B cell (primary cell): ENCODE measurements at places on chromosomes 12 and 14. TPM values are rescaled to one million over a fixed set of nuclear protein-coding genes. Genes with fewer than 3 reads are reported as not detected.

Gene BIN2
- 100 and 101 TPM in 2 replicates for polyA plus RNA-seq

GRCh38 chr12:14803830-14804160 is 325 bp downstream of the C12orf60 start:
- H3K27me3 ChIP-seq: no peaks in the 10 kb centered on the region
- peaks cover 16% of the 10 kb centered on the region for H3K36me3 ChIP-seq
- no peak for DNase-seq
- H3K4me3 ChIP-seq: peak overlapping the region; percentile 89
- H3K27ac ChIP-seq: peak overlapping the region; percentile 98
- peaks cover 13% of the 10 kb centered on the region for H3K4me1 ChIP-seq

DNA sequence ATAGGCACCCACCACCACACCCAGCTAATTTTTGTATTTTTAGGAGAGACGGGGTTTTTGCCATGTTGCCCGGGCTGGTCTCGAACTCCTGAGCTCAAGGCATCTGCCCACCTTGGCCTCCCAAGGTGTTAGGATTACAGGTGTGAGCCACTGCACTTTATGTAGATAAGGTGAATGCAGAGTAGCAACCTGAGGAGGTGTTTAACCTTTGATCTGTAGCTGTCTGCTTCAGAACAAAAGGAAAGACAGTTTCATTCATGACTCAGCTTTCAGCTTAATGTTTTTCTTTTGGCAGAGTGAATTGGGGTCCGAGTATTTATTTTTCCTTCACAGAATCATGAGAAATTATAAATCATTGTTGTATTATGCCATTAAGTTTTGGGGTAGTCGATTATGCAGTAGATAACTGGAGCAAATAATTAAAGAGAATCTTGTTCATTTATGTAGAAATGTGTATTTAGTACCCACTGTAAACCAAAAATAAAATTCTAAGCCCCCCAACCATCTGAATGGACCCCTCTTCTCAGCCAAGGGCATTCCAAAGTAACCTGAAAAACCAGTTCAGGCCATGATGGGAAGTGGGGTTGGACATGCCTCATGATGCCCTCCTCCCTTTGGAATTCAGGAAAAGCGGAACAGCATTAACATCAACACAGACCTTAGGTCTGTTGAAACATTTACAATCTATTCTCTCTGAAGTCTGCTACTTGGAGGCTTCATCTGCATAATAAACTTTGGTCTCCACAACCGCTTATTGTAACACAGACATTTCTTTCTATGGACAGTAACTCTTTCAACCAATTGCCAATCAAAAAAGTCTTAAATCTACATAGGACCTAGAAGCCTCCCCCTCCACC is 10.7 kb upstream of the STX2 start:
- H3K36me3 ChIP-seq: no peaks in the 10 kb centered on the region
- H3K27me3 ChIP-seq: no peaks in the 10 kb centered on the region
- H3K27ac ChIP-seq: no peak overlapping the region
- no peaks in the 10 kb centered on the region for H3K4me1 ChIP-seq
- H3K4me3 ChIP-seq: no peak overlapping the region

- H3K27ac ChIP-seq: no peak overlapping the region
- no peak overlapping the region for H3K4me3 ChIP-seq
- H3K27me3 ChIP-seq: no peaks in the 10 kb centered on the region
- peaks cover 41% of the 10 kb centered on the region for H3K36me3 ChIP-seq
- no peak for DNase-seq
- H3K4me1 ChIP-seq: no peaks in the 10 kb centered on the region
Measured at GRCh38 chr14:39302124-39302810, 68.6 kb downstream of the MIA2 start.

Gene GLT1D1
- polyA plus RNA-seq: 0.20 and 0.49 TPM in 2 replicates

DNA sequence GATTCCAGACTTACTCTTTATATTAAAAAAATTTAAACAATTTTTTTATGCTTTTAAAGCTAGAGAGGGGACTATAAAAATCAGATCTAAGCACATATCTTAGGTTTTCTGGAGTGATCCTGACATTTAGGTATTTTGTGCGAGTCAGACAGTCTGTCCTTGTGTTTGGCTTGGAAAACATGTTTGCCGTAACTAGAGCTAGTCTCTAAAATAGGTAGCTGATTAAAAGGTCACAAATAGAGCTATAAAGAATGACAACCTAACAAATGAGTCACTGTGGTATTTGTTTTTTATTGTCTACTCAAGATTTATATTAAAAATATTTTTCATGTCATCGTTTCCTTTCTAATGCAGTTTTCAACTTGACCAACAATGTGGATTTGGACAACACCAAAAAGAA is 73.4 kb downstream of the MNAT1 start:
- no peak for DNase-seq
- H3K4me3 ChIP-seq: no peak overlapping the region
- no peaks in the 10 kb centered on the region for H3K4me1 ChIP-seq
- H3K36me3 ChIP-seq: no peaks in the 10 kb centered on the region
